ENCODE measurements at places on chromosomes 4 and X.

DNA sequence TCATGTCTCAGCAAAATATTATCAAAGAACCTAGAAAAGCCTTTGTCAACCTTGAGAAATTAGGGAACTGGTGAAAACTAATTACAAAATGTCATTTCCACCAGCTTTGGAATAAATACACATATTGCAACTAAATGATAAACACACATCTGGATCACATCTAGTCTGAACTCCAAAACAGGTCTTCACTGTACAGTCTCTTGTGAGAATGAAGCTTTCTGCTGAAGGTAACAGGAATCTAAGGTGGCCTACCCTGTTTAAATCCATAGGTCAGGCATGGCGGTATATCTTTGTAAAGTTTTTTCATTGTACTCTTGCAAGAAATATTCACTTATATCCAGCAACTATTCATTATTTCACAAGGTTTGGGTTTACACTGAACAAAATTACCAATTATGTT, 1.7 kb downstream of the SH3D19 start:
- DNase-seq = no peak

- peak; percentile 13 for DNase-seq
Measured at GRCh38 chr4:55931043-55931442, 17.7 kb upstream of the CEP135 start.

DNA sequence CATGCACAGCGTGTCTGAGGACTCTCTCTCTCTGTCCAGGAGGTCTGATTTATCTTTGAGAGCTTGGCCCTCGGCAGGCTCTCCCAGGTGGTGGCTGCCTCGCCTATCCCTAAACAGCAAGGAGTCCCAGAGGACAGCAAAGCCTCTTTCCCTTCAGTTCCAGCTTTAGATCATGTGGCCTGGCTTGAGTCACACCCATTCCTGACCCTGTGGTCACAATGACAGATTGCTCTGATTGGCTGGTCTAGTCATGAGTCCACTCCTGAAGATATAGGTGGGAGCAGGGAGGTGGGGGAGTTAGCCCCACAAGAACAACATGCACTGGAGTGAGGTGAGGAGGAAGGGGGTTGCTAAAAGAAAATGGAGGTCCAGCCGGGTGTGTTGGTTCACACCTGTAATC, 12.1 kb upstream of the PORCN start:
- no peak for DNase-seq

DNA sequence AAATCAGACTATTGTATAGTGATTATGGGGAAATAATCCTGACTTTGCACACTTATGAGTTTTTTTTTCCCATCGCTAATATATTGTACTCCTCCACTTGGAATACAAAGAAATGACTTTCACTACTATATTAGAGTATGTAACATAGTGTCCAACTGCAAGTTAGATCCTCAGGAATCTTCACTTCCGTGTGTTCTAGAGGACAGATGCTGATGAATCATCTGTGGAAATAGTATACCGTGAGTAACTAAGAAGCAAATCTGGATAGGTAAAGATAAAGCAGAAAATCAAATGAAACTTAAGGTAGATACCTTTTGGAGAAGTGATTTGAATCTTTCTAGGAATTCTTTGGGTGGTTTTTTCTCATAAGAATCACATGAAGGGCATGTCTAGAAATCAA, 8.3 kb downstream of the IL21 start:
- no peak for DNase-seq

DNA sequence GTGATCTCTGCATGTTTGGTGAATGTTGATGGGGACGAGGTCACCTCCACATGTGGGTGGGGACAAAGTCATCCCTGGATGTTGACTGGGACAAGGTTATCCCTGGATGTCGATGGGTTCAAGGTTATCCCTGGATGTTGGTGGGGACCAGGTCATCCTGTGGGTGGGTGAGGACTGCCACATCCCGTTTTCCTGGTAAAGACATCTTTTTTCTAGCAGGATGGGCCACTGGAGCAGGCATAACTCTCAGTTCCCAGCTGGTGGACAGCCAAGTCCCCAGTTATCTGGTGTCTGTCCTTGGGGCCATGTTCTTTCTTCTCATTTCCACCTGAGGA, 28.3 kb upstream of the PLCXD1 start:
- DNase-seq = no peak

GRCh38 chrX:115632455-115632854, 71.5 kb downstream of the PLS3 start:
- no peak for DNase-seq

DNA sequence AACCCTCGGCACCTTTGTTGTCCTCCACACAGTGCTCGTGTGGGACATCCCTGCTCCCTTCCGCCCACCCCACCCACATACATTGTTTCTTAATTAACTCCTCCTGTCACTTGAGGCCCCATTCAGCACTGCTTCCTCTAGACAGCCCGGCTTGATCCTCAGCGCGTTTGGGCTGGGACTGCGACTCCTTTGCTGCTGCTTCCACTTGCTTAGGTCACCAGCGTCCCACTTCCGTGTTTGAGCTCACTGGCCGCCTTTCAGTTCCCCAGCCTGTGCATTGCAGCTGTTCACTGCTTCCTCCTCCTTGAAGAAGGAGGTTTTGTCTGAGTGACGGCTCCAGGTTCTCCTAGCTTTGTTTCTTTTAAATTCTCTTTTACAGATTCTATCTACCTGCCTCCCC, 16.1 kb downstream of the RNF4 start:
- DNase-seq = peak; percentile 65

DNA sequence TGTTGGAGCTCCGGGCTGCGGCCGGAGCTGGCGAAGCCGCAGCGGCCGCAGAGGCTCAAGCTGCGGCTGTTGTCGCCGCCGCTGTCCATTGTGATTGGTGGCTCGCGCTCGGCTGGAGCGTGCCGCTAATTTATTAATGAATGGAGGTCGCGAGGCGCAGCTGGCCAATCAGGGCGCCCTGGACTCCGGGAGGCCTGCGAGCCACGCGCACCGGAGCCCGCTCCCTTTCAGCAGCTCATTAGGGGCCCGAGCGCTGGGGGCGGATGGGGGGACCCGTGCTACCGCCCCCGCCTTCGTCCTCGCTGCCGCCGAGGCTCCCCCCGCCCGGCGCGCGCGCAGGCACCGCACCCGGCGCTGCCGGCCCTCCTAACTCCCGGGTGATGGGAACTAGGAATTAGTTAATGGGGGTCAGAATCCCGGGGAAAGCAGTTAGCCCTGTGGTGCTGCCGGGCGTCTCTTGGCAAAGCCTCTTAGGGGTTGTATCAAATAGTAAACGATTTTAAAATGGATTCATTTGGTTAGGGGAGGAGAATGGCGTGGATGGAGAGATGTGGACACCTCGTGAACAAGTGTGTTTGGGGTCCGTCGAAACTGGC, 589 bp upstream of the NEUROG2 start:
- peak; percentile 53 for DNase-seq

GRCh38 chr4:168833881-168834280, 176.2 kb downstream of the CBR4 start:
- DNase-seq = no peak

GRCh38 chr4:139715746-139716391, 50.2 kb downstream of the MGST2 start:
- no peak for DNase-seq

DNA sequence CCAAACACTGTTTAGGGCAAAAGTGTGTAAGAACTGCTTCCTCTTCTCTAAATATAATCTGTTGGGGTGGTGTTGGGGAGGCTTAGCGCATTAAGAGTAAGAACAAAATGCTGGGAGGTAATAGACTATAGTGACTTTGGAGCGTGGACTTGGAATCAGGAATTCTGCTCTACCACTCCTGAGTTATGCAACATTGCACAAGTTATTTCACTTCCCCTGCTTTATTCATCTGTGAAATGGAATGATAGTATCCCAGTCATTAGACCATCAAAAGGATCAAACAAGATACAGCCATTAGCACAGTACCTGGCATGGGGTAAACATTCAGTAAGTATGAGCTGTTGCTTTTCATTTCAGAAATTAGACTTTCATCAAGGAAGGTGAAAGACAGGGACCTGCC, 58.7 kb downstream of the IGFBP7 start:
- no peak for DNase-seq

GRCh38 chrX:22389556-22390179, 117.0 kb downstream of the CBLL2 start:
- no peak for DNase-seq

All from stimulated activated effector memory CD8-positive, alpha-beta T cell treated with anti-CD3 and anti-CD28 coated beads, Interleukin-12 subunit alpha, Interleukin-12 subunit beta, amount 100 ng/mL, for 72 hours (primary cell).